ENCODE measurements at places on chromosomes 1 and 21. TPM values are rescaled to one million over a fixed set of nuclear protein-coding genes. Genes with fewer than 3 reads are reported as not detected.

DNA sequence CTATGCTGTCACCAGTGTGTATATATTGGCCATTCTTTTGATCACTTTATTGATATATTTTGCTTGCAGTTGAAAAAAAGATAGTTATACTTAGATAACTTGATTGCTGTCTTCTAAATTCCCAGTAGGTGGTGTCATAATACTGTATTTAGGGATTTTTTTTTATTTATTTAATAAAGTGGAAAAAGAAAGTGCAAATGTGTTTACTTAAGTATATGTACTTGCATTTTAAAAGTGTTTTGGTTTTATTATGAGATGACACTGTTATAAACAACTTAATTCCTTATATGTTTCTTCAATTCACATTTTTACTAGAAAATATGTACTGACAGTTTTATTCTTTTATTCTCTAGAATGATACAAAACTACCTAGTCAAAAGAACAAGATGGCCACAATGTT, 164.8 kb downstream of the USP25 start:
- no peak for DNase-seq

SELENON gene
- polyA plus RNA-seq: 2.0 TPM

DNA sequence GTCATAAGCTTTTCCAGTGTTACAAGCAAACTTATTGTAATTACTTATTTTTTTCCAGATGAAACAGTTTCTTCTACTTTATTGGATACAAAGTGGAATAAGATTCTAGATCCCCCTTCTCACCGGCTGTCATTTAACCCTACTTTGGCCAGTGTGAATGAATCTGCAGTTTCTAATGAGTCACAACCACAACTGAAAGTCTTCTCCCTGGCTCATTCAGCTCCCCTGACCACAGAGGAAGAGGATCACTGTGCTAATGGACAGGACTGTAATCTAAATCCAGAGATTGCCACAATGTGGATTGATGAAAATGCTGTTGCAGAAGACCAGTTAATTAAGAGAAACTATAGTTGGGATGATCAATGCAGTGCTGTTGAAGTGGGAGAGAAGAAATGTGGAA, 95.5 kb downstream of the ZFYVE9 start:
- no peak for DNase-seq

- no peak for DNase-seq
Measured at GRCh38 chr1:59394706-59395425, 98.0 kb downstream of the FGGY start.

TFF1 gene
- polyA plus RNA-seq: not detected

GPR37L1 gene
- polyA plus RNA-seq: 0.24 TPM

NUF2 gene
- 1.5 TPM for polyA plus RNA-seq

DNA sequence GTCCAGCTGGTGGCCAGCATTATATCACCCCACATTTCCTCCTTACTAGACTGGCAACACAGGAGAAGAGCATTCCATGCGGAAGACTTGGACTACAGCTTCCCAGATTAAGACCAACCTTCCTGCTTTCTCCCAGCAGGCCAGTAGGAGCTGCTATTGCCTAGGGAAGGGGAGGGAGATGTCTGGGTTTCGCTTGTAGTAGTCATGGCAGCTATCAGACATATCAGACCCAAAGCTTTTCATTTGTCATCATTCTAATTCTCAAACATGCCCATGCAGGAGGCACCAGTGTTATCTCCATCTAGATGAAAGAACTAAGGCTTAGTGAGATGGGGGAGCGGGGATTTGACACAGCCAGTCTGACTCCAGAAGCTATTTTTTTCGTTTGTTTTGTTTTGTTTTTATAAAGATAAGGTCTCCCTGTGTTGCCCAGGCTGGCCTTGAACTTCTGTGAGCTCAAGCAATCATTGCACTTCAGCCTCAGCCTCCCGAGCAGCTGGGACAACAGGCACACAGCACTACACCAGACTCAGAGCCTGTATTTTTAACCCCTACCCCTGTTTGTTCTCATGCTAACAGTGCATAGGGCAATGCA, 4.5 kb downstream of the PLA2G2A start:
- DNase-seq: peak; percentile 10

DNA sequence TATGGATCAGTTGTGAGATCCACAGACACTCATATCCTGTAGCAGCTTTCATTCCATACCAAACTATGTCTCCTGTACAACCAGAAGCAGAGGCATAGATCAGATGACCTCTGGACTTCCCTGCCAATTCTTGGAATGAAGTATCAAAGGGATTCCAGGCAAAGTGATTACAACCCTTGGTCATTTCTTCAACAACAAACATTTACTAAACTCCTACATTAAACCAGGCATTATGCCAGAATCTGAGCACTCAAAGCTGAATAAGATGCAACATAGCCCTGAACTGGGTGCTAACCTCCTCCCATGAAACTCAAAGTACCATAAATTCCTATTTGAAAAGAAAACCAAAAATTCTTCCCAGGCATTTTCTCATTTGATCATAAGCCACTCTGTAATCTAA, 121.2 kb upstream of the SGIP1 start:
- no peak for DNase-seq

GRCh38 chr1:221074332-221074731, 195.1 kb downstream of the HLX start:
- DNase-seq: no peak

DNA sequence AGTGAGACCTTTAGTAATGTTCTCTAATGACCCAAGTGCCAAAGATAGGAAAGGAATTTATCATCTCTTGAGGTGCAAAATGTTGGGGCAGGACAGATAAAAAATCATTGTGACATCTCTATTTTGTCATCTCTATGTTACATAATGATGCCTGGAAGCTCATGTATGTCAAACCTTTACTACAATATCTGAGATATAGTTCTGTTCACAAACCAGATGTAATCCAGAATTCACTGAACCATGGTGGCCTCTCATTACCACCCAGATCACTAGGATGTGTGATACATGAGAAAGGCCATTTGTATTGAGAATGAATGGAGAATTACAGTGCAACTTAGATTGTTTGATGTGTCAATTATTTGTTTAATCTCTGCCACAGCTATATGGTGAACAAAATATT, 22.0 kb upstream of the KCTD3 start:
- DNase-seq: no peak

GRCh38 chr21:34909492-34910292, 139.4 kb downstream of the RUNX1 start:
- no peak for DNase-seq

ITSN1 gene
- 0.23 TPM for polyA plus RNA-seq

DNA sequence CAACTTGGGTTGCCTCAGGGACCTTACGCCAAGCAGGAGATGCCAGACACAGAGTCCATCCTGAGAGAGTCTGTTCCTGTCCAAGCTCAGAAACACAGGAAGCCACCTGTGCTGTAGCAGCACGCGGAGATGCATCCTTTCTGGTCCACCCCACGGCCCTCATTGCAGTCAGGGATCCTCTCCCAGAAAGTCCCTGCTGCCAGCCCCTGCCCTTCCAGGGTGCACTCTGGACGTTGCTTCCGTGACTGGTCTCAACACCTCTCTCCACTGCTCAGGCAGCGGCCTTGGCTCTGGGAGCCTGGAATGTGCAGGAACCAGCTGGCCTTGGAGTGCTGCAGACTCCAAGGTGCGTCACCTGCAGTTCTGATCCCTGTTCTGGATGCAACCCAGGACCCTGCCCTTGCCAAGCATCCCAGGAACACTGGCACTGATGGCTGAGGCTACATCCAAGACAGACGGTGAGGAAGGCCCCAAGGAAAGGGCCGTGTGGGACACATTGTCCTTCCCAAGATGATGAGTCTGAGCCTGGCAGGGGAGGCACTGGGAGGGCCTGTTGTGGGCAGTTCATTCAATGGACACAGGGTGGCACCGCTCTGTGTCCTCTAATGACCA, 21.7 kb upstream of the COL6A1 start:
- no peak for DNase-seq

DNA sequence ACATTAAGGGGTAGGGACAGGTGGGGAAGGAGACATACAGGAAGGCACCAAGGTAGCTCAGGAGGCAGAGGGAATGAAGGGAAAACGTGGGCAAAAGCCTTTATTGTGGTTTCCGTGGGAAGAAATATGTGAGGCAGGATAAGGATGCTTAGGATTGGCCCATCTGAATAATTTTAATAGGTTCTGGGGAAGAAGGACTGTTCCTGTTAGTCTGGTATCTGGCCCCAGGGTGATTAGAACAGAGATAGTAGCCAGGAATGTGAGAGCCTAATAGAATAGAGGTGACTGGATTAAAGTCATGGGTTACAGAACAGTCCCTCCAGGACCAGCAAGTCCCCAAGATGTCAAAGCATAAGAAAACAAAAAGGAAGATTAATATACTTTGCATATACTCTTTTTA, 545.2 kb upstream of the CAMK1G start:
- DNase-seq: no peak

CD1D gene
- polyA plus RNA-seq: not detected

DNA sequence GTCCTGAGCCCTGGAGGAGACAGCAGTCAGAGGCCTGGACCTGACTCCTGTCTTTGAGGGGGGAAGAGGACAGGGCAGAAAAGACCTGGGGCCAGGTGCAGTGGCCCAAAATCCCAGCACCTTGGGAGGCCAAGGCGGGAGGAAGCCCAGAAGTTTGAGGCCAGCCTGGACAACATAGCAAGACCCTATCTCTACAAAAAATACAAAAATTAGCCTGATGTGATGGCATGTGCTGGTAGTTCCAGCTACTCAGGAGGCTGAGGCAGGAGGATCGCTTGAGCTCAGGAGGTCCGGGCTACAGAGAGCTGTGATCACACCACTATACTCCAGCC, 104.5 kb upstream of the ARHGEF16 start:
- no peak for DNase-seq

PTPN22 gene
- polyA plus RNA-seq: 56.2 TPM

DNA sequence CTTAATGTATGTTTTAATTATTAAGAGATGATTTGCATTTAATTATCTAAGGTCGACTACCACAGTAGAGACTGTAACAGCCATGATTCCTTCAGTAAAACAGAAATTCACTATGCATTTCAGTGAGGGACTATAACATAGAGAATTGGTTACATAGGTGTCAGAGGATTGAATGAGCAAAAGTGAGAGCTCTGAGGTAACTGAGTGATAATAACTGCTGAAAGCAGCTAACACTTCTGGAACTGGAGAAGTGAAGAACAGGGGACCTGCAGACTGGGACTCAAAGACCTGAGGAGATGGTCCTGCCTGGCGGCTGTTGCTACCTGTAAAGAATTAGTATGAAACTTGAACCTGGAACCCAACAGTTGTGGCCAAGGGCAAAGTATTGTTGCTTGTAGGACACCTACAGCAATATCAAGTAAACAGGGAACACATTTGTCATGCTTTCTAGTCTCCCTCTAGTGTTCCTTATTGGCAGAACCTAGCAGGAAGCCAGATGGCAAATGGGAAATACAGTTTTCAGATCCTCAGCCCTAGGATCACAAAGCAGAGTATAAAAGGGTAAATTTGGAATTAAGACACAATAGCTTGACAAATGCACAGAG, 110.6 kb downstream of the HS2ST1 start:
- no peak for DNase-seq

DNA sequence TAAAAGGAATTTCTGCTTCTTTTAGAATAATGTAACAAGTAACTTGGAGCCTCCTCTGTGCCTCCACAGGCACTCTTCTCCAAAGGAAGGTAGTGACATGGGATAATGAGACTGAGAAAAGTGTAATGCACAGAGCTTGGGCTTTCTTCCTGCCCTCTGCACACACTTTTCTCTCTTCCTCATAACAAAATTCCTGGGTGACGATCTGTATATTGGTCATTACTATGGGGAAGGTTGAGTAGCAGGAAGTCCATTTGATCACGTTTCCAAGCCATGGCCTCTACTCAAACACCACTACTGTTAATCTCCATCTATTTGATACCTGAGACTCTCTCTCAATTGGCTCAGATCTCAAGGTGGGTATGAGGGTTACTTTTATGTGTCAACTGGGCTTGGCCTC, 113.9 kb downstream of the GRIK1 start:
- no peak for DNase-seq

DNA sequence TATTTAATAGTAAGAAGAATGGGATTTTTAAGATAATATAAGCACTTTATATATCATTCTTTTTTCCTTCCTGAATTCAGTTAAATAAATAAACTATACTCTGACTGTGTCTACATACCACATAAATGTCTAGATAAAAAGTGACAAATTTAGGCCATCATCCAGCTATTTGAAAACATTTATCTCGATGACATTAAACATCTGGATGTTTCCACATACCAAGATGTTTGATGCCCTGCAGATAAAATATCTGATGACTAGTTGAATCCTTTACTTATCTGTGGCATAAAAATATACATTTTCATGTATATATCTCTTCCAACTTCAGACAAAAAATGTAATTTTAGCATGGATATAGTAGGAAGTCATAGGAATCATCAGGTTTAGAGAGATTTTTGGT, 348.3 kb downstream of the DPYD start:
- no peak for DNase-seq

DNA sequence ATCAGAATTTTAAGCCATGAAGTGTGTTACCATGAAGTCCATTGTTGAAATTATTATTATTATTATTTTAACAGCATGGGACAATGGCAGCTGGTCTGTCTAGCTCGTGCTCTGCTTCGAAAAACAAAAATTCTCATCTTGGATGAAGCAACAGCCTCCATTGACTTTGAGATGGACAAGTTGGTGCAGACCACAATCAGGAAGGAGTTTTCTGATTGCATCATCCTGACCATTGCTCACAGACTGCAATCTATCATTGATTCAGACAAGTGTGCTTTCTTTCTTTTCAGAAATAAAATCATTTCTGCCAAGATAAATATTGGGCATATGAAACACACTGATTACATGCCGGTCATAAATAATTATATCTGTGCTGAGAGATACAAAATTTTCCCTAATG, 21.0 kb downstream of the HSPA13 start:
- DNase-seq: no peak

DNA sequence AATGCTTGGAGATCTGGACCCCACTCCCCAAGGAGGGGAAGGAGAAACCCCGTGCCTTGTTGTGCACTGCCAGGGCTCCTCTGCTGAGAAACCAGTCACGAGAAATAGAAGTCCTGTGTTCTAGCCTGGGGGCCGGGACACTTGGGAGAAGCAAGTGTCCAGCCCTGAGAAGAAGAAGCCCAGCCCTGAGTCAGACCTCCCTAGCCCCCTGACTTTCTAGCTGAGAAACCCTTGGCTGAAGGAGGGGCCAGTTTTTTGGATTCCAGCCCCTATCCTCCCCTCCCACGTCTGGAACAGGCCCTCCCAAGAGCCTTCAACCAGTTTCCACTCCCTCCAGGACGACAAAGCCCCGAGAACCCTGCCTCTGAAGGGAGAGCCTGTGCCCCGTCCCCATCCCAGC, 100.5 kb downstream of the NAV1 start:
- DNase-seq: no peak

- no peak for DNase-seq
Measured at GRCh38 chr1:117130526-117130925, 9.0 kb upstream of the TRIM45 start.

DNA sequence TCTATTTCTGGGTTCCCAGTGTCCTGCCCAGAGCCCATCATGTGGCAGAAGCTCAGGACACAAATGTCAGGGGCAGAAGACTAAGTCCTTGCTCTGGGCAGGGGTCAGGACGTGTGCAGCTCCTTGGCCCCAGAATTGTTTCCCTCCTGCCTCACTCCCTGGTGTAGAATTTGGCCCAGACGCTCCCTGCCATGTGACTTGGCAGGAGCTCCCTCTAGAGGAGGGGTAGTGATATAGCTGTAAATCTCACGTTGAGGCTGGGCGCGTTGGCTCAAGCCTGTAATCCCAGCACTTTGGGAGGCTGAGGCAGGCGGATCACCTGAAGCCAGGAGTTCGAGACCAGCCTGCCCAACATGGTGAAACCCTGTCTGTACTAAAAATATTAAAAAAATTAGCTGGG, 91.2 kb downstream of the UBIAD1 start:
- no peak for DNase-seq

- DNase-seq: no peak
Measured at GRCh38 chr1:64898107-64898861, 68.1 kb downstream of the JAK1 start.

DVL1 gene
- 1.00 TPM for polyA plus RNA-seq

MX2 gene
- 52.7 TPM for polyA plus RNA-seq

Measured in CD4-positive, CD25-positive, alpha-beta regulatory T cell (primary cell).